Stimulated activated CD8-positive, alpha-beta memory T cell treated with anti-CD3 and anti-CD28 coated beads, Interleukin-7, amount 100 ng/mL, for 1 hour (primary cell): ENCODE measurements at places on chromosomes 13 and 19.

DNA sequence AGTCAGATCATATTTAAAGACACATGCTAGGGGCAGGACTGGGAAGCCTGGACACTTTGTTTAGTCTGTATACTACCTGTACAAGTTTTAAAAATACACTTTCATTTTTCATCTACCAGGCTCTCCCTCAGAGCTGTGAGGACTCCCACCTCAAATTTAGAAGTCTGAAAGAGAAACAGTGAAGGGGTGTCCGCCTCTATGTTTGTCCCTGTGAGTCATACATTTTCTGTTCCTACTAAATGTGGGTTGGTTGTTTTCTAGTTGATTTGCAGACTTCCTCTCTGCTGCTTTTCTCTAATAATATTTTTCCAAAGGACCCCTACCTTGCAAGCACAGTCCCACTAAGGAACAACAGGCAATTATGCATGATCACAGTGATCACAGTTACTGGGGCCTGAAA lies 110.5 kb downstream of the ENOX1 start:
- DNase-seq, result no peak

DNA sequence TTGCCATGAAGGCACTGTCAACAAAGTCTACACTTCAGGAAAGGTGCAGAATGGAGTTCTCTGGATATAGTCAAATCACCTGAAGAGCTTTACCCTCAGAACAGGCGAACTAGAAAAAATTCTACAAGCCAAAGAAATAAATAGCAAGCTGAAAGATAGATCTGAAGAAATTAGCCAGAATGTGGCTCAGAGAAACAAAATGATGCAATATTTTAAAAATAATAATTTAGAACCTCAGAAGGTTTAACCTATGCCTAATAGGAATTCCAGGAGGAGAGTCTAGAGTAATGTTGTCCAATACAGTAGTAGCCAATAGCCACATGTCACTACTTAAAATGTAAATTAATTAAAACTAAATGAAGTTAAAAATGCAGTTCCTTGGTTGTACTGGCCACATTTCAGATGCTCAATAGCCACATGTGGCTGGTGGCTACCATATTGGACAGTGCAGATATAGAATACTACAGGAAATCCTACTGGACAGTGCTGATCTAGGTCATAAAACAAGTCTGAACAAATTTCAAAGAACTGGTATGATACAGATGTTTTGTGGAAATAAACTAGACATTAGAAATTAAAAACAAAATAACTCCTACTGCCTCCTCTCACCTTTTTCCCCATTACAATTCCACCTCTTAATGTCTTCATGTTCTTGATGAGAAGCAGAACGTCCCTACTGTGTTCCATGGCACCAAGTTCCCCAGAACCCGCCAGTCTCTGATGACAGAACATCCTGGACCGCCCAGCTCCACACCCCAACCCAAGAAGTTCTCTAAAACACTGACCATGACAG lies 679 bp upstream of the CDADC1 start:
- peak; percentile 2 for DNase-seq

- no peak for DNase-seq
Measured at GRCh38 chr19:56142087-56142787, 1.1 kb downstream of the ZNF444 start.

DNA sequence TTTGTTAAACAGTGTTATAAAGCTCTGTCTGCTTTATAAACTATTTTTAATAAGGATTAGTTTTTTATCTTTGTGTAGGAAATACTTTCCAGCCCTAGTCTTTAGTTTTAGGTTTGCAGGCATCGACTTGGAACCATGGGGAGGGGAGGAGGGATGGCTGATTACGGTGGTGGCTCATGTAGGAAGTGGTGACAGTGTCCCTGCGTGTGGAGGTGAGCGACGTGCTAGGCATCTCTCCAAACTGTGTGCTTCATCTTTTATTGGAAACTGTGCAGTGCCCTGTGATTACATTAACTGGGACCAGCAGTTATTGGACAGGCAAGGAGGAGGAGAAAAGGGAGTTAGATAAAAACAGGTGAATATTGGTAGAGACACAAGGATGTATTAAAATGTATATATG lies 203.8 kb downstream of the ATP8A2 start:
- no peak for DNase-seq

- DNase-seq, result no peak
Measured at GRCh38 chr19:38425810-38426466, at the start of gene RASGRP4. Gene RASGRP4, minus strand, starts transcription at chr19:38426219. Its CDS starts 128 bp downstream, at chr19:38426091.
